ENCODE measurements at places on chromosomes 2 and 18.

DNA sequence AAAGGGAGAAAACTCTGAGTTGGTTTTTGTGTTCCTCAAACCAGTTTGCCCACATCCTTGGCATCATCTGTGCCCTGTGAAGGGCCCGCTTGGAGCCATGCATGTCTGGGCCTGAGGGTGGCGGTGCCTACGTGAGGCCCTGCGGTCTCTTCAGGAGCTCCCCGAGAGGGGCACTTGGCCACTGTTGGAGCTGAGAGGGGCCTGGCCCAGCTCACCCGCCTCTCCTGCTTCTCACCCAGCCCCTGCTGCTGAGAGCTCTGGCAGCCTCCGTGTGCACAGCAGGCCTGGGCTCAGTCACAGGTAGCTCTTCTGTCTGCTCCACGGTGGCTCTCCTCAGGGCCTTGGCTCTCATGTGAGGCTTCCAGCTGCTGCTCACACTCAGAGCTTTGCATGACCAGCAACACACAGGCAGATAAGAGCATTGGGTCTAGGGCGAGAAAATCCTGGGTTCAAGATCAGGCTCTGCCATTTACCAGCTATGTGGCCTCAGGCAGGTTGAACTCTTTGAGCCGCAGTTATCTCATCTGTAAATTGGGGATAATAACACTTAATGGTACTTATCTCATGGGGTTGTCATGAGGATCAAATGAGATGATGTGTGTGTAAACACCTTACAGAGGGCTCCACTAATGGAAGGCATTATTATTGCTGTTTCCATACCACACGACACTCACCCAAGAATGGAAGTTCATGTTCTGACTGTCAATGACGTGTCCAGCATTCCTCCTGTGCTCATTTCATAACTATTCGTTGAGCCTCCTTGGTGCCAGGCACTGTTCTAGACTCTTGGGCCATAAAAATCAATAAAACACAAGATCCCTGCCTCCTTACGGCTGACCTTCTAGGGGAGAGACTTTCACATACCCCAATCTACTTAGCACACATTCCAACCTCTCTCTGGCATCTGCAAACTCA lies 41.6 kb upstream of the PLB1 start:
- DNase-seq, result no peak

- no peak for DNase-seq
These were observed 49.0 kb upstream of the DSG1 start for GRCh38 chr18:31268985-31269406.

DNA sequence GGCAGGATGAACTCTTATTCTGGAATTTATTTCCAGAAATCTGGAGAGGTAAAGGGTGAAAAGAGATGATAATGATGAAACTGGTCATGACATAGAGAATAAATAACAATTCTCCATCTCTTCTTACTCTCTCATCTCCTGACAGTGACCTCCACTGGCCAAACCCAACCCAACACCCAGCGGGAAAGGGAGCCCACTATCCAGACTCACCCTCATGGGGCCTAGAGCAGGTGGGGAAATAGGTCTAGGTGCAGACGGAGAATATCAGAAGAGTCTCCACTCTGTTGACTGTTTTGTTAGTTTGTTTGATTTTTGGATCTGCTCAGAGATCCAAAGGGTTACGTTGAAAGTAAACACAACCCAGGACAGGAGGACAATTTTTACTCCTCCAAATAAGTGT lies 263.2 kb upstream of the PARD3B start:
- no peak for DNase-seq

DNA sequence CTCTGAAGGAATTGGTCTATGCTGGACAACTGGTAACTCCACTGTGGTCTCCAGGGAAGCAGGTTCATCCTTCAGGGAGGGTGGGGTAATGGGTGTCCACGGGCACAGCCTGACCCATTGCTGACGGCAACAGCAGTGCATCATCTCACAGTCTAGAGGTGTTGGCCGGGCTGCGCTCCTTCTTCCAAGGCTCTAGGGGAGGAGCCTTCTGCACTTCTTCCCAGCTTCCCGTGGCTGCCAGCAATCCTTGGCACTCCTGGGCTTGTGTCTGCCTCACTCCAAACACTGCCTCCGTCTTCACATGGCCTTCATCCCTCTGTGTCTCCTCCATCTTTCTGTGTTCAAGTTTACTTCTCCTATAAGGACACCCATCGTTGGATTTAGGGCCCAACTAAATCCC lies 166.2 kb downstream of the CTIF start:
- DNase-seq, result no peak

DNA sequence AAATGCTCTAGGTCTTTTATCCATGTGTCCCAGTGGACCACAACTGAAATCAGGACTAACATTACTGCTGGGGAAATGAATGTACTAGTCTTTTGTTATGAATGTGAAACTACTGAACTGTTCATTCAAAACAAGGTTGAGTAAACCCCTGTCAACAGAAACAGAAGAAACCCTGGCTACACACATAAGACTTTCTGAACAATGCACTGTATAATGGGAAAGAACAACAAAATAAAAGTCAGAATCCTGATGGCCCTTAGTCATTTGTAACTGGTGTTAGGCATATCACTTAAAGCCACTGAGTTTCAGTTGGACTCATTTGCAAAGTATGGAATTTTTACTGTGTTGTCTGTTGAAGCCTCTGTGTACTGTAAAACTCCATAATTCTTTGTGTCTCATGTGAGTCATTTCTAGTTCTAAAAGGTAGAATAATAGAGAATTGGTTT lies 77.0 kb upstream of the UBXN4 start:
- DNase-seq, result no peak

DNA sequence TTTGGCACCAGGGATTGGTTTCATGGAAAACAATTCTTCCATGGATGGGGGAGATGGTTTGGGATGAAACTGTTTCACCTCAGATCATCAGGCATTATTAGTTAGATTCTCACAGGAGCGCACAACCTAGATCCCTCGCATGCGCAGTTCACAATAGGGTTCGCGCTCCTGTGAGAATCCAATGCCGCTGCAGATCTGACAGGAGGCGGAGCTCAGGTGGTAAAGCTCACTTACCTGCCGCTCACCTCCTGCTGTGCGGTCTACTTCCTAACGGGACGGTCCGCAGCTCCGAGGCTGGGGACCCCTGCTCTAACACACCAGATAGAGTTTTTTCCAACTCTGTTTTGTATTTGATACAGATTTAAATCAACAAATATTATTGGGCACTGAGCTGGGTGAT lies 286.5 kb downstream of the MTX2 start:
- no peak for DNase-seq

DNA sequence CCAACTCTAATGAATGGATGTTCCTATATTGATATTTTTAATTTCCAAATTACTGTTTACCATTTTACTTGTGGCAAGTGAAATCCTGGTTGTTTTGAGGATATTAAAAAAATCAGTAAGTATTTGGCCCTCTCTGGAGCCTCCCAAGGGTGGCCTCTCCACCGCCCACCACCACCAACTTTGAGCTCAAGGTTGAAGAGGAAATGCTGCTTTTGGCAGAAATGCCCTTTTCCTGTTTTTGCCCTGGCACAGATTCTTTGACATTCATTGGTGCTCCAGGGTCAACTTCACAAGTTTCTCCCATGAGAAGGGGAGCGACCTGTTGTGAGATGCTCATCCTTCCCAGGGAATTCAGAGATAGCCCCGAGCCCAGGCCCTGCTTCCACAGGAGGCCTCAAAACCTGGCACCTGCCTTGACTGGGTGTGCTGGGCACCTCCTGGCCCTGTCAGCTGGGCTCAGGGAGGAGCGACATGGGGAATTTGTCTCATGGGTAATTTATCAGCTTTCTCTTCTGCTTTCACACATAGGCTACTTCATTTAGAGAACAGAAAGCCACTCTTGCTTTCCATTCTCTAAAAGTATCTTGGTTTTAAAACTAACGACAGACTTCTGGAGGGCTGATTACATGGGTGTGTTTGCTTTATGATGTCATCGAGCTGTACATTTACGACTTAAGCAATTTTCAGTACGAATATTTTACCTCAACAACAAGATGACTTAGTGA lies 6.9 kb downstream of the CD8A start:
- no peak for DNase-seq

DNA sequence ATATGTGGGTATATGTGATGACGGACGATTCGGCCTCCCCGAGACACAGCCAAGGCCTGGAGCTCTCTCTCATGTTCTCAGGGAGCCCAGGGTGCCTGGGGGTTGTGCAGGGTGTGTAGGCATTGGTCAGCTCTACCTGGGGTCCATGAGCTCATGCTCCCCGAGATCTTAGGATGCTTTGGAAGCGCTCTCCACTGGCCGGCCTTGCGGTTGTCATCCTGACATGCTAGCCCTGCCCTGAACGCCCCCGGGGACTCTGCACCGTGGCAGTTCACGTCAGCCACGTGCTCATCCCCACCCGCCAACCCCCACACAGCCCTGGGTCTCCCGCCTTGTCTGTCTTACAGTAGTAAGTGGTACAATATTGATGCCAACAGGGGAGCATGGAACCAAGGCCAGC lies 67.8 kb downstream of the RTP5 start:
- no peak for DNase-seq

- DNase-seq, result peak; percentile 49
These were observed 63.0 kb upstream of the STPG4 start for GRCh38 chr2:47218066-47218581.

DNA sequence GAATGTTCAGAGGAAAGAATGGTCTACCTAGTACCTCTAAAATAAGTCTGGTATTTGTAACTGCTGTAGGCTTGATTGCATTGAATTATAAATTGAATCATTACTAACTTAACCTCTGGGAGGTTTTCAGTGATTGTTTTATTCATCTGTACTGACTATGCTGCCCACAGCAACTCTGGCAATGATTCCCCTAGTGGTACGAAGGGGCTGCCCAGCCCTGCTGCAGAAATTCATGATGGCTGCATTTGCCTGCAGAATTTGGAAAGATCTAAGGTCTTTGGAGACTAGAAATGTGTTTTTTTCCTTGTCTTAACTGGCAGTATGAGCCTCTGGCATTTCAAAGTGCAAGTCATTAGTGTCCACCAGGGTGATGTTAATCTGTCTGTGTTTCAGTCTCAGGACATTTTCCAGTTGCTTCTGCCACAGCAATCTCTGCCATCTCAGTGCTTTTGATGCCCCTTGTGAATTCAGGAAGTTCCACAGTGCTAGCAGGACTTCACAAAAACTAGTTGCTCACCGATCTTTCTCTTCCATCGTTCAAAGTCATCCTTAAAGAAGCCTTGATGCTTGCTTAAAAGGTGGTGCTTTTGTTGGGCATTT lies 13.4 kb upstream of the LRPPRC start:
- DNase-seq, result no peak

DNA sequence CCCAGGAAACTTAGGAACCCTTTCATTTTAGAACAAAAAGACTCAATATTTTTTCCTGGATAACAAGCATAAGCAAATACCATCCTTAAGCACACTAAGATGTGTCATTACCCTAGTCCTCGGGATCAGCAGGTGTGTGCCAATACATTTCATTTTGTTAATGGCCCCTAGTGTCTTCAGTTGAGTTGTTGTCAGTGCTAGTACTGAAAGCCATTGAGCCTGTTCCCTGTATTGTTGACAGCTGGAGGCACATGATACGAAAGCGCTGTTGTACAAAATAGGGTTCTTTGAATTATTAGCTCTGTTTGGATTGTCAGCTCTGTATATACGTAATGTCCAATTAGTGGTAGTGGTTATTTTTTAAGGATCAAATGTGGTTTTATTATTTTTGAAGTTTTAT lies 29.5 kb downstream of the VAPA start:
- DNase-seq, result peak; percentile 28

DNA sequence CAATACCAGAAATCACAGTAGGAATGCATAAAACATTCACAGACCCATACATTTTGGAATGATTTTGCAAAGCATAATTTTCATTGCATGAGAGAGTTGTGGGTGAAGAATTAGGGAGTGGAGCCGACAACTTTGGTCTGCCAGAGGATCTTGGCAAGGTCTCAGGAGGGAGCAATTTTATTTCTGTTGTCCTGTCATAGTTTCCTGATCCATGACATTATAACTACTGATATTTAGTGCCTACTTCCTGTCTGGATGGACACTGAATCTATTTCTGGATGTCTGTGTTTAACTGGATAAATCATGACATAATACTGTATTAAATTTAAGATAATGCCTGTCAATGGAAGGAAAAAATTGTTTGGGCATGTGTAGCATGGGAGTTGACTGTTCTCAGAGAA lies 2.4 kb downstream of the ITGA4 start:
- no peak for DNase-seq

DNA sequence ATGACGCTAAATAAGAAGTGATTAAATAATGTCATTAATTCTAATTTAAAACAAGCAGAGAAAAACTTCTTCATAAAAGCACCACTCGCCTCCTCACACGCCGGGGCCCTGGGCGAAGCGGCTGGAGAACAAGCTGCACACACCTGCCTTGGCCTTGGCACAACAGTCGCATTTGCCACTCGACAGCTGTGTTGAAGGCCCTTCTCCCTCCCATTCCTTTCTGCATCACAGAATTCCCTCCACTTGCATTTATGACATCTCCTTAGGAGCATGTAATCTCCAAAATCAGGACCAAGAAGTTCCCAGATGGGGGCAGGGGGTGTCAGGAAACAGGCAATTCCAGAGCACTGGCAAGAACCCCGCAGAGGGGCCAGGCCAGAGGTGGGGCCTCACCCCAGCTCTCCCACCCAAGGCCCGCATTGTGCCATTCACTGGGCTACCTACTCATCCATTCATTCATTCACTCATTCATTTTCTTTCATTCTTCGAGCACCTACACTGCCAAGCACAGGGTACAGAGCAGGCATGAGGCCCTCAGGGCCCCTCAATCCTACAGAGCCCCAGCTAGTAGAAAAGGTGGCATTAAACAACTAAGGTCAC lies 6.4 kb downstream of the HDAC4 start:
- peak; percentile 50 for DNase-seq

DNA sequence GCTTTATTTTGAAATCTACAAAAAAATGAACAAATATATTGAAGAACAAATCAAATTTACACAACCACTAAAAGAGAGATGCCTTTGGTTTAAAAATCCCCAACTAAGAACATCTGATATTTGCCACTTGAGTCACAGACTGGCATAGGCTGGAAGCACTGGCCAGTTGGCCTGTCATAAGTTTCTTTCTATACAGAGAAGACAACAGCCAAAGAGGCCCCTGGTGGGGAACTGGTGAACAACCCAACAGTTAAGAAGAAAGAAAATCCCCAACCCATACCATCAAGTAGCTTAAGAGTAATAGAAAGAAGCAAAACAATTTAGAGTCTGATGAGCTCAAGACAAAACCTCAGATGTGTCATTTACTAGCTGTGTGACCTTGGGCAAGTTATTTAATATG lies 45.5 kb downstream of the OSR1 start:
- no peak for DNase-seq

GRCh38 chr2:198544461-198544860 lies 740.1 kb downstream of the PLCL1 start:
- DNase-seq, result no peak

DNA sequence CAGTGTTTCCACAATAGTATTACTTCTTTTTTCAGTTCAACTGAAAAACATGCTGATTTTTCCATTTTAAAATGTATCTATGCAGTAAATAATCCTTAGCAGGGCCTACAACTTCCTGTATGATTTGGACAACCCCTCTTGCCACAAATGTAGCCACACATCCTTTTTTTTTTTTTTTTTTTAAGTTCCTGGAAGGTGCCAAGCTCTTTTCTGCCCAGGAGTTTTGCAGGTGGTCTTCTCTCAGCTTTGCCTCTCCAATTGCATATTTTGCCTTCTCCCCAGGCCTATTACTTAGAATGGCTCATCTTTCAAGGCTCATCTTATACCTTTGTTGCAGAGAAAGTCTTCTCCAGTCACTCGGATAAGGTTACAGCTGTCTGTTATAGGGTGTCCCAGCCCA lies 11.6 kb downstream of the KLHL14 start:
- DNase-seq, result no peak

All from NCI-H2029 (cell line).